KBM-7 (cell line): ENCODE measurements at places on chromosomes 12 and 14.

DNA sequence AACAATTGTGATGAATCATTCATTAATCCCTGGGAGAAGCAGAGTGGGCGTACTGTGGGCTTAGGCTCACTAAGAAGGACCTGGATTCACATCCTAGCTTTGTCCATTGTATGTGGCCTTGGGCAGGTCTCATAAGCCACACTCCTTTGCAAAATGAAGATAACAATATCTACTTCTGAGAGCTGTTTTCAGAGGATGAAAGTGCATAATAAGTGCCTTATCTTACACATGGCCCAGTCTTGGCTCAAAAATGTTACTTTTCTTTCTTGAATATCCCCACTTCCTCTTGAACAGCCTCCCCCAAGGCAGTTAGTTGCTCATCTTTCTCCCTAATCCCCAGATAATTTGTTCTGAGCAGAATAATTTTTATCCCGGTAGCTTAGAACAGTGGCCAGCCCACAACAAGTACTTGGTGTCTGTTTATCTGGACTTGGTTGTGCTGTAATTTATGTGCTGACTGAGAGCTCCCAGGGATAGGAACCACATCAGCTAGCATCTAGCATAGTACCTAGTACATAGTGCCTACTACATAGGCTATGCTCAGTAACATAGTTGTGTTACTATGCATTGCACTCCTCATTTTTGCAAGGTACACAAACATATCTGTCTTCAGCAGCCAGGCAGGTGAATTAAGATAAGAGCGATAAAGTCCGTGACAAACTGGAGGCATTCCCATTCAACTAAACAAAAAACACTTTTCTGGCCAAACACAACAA lies 61.7 kb upstream of the NUDT4 start:
- DNase-seq: peak; percentile 14

- no peak for DNase-seq
These were observed 540.2 kb upstream of the TMEM132C start for GRCh38 chr12:127726671-127727315.

DNA sequence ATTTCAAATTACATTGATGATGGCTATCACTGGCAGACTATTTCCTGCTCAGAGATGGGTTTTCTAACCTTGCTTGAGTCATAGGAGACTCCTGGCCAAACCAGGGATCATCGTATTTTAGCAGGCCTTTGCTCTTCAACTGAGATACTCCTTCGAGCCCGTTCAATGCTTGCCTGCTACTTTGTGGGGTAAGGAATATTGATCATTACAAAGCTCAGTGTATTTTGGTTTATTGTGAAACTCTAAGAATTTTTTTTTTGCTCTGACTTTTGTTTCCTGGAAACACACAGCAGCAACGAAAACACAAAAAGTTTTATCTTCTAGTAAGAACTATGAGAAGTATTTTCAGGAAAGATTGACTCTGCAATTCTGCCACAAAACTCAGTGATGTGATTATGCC lies 4.1 kb downstream of the GPRC5D start:
- DNase-seq: no peak

- no peak for DNase-seq
These were observed 66.1 kb downstream of the TMTC1 start for GRCh38 chr12:29717540-29718100.

DNA sequence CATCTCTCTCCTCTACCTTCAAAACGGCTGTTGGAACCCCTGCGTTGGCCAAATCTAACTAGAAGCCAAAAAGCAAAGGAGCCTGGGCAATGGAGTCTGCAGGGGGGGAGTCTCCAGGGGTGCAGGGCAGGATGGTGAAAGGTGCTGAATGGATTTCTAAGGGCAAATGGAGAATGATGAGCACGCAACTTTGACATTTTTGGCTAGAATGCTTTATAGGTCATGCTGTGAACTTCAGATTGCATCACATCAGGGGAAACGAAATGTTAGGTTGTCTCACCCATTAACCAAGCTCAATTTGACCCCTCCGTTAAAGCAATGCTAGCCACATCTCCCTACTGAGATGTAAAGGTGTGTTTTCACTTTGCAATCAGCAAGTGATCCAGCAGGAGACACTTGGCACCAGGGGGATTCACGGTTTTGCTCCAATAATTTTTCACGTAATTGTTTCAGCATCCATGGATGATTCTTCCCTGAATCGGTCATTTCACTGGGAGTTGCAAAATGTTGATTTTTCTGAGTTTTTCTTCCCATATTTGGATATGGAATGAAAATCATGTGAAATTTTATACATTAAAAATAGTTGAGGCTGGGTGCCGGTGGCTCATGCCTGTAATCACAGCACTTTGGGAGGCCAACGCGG lies 78.0 kb upstream of the MDM1 start:
- no peak for DNase-seq

DNA sequence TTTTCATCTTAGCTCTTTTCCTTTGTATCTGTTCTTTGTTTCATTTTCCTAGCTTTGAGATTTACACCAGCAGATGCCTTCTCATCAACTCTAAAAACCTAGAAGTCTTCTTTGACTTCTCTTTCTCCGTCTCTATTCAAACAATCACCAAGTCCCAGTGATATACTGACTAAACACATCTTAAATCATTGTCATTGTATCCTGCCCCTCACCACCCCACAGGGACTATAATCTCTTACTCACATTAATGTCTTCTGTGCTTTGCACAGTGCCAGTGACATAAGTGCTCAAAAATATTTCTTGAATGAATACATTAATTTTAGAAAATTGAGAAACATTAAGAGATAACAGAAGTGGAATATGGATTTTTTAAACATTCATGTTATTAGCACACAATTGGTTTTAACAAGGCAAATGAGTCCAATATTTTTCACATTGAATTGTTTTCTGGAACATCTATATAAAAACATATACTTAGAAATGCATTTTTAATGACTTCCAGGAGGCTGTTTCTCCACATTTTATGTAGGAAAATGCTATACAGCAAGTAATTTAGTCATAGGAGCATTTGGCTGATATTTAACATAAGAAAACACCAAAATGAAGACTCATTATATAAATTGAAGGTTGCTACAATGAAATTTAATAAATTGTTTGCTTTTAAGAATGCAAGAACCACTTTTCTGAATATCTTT lies 472.8 kb upstream of the PRICKLE1 start:
- no peak for DNase-seq

DNA sequence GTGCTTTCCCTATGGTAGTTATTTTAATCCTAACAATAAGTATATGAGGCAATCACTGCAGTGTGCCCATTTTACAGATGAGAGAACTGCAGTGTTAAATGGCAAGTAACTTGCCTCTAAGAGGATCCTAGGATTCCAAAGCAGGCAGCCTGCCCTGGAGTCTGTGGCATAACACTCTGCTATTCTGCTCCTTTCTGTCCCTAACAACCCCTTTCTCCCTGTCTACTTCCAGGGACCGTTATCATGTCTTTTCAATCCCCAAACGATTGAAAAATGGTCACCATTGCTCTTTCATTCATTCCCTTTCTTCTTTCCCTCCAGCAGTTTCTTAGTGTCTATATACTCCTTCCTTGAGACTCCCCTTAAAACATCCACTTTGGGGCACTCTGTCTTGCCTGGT lies 1.3 kb upstream of the ANO2 start:
- no peak for DNase-seq

DNA sequence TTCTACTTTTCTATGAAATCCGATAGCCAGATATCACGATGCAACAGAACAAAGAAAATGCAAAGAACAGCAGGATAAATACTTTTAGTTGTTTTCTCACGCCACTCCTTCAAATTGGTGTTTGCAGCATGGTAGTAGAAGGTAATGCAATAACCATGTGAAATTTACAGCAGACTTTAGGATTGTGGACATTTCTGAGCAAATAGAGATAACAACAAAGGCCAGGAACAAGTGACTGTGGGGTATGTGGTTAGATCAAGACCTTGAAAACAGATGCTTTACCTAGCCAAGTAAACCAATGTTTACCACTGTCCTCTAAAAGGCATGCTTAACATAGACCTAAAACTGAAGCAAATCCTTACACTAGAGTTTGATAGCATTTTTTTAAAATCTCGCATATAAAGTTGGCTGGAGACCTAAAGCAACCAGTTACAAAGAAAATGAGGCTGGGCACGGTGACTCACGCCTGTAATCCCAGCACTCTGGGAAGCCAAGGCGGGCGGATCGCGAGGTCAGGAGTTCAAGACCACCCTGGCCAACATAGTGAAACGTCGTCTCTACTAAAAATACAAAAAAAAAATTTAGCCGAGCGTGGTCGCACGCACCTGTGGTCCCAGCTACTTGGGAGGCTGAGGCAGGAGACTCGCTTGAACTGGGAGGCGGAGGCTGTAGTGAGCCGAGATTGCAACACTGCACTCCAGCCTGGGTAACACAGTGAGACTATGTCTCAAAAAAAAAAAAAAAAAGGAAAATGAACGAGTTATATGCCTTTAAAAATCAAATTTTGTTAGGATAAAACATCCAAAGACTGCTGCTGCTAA lies 123.2 kb upstream of the FOXN3 start:
- DNase-seq: no peak
